Stimulated activated naive B cell treated with anti-CD40 and anti-IgM and Interleukin-4, amounts not matched to agents 10 μg/mL and 1 μg/mL and 100 μg/mL, for 72 hours (primary cell): ENCODE measurements at places on chromosomes 4 and X.

GRCh38 chr4:7945709-7946380, 6.2 kb upstream of the AFAP1 start:
- no peak for DNase-seq

DNA sequence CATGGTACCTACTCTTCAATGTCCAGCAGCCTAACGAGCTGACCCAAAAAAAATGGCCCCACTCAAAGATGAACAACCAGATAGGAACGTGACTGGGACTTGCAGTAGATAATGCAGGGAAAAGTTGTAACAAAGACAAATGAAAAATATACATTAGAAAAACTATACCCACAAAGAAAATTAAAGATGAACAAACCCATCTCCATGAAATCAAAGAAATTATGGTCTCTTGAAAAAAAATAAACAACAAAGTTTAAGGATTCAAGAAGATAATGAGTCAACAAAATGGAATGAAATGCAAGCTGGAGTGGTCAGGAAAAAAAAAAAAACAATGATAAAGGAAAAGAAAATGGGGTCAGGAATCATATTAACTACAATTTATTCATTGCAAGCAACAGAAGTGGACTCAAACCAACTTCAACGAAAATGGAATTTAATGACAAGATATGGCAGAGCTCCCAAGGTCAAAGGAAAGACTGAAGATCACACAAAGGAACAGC, 309.8 kb upstream of the GALNT7 start:
- DNase-seq = no peak

DNA sequence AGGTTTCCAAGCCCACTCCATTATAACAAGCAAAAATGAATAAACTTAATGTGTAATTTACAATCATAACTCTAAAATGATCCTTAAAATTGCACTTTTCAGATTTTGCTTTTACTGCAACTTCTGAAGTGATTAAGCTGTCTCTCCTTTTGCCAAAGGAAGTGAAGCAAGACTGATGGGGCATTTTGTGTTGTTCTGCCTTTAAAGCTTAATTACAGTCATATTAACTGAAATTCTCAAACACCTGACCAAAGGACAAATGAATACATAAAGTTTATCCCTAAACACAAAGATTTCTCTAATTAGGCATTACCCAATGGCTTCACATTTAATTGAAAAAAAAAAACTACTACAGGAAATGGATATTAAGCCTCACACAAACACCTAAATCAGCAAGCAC, 101.8 kb downstream of the ATP11C start:
- no peak for DNase-seq

DNA sequence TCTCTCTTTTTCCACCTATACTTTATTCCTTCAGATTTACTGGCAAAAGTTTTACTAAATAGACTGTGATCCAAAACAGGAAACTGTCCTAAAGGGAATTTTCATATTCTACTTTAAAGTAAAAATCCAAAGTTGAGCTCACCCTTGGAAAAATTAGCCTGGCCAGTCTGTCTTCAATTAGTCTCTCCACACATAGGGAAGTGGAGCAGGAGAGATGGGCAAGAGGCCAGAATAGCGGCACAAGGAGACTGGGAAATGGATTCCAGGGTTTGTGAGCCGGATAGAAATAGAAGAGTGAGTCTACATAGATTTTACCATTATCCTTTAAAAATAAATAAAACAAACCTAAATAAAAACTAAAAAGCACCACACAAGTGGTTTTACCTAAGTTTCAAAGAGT, 16.2 kb upstream of the FRMD7 start:
- no peak for DNase-seq

DNA sequence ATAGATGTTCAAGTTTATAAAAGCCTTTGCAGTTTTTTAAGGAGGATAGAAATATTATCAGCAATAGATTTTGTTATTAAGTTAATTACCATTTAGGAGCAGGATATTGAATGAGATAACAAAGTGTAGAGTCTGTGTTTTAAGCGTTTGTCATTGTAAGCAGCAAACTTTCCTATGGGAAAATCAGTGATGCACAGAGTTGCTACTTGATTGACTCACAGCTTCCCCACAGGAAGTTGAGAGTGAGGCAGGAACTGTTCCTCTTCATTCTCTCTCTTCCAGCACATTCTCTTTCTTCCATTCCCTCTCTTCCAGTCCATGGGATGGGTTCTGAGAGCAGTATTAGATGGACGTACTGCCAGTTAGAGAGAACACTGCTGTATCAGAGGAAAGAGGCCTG, 867.7 kb upstream of the AGA start:
- DNase-seq = no peak

DNA sequence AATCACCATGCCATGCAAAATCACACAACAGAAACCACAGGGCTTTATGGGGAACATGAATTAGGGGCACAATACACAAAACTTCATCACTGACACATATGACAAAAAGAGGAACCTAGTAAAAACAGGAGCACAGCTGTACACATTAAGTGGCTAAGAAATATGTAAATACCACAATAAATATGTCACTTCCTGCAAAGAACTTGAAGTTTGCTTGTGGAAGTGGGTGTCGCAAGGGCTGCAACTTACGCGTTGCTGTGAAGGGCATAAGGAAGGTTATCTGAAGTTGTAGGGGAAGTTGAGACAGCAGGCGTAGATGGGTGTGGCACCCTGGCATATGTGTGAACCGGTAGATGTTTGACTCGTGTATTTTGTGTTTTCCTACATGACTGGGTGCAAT, 42.4 kb downstream of the CLCN4 start:
- peak; percentile 52 for DNase-seq

DNA sequence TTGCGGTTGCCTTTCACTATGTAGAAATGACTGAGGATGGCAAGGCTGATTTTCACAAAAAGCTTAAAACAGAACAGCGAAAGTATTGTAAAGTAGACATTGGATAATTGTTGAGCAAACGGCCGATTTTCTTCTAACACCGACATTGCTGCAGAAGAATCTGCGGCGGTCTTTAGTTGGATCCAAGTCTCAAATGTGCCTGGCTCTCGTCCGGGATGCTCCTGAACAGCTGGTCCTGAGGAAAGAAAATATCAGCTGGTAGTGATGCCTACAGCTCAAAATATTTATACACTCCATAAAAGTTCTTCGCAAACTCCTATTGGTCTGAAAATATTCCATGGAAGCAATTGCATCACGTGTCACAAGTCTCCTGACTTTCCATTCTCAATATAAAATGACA, at the start of gene ASB5:
TSS of gene ASB5 (minus strand) at position 260 of the 400 bp plus-strand sequence. CDS start at position 146, 114 bp downstream.
- no peak for DNase-seq

- DNase-seq = no peak
Measured at GRCh38 chr4:98113012-98113411, 30.3 kb downstream of the STPG2 start.

DNA sequence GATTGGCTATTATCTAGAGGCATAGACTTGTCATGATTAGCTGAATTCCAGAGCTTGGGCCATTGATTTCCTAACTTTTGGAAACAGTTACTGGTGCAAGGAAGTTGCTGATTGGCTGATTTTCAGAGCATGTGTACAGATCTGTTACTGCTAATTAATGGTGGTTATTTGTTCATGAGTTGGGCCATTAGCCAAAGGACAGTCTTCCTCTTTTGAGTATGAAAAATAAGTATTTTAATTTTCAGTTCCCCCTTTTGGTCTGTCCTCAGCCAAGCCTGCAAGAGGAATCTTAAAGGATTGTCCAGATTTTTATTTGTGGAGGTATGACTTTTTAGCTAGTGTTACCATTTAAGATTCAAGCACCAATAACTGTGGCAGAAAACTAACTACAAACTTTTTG, 7.0 kb upstream of the DSPP start:
- DNase-seq = no peak

DNA sequence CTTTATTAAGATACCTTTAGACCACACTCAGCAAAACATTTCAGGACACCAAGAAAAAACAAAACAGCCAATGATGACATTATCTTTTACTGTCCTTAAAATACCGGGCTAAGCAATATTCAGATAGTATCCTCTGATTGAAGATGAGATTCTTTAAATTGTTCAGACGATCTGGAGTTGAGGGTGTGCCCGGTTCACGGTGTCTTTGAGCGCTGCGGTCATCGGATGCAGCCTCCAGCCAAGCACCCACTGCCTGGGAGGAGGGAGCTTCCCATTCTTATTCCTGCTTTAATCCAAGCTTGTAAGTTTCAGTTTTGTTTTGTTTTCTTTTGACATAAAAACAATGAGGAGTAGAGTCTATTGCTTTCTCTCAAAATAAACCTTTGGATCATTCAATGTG, 14.1 kb downstream of the FAM149A start:
- no peak for DNase-seq

- DNase-seq = no peak
Measured at GRCh38 chrX:75648803-75649588, 126.2 kb upstream of the ZDHHC15 start.

DNA sequence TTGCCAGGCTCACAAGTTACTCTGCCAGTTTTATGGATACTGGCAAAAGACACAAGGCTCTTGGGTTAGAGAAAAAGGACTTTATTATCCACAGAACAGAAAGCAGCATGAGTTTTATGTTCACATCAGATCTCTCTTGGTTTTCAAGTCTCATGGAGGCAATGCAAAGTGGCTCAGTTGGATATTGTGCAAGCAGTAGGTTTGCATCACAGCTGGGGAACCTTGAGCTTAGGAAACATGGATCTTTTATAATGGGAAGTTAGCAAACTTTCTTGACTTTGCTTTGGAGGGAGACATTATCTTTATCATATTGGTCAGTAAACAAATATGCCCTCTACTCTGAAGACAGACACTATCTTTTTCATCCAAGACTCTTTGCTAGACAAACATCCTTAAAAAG, 109.2 kb upstream of the GRPR start:
- DNase-seq = no peak

DNA sequence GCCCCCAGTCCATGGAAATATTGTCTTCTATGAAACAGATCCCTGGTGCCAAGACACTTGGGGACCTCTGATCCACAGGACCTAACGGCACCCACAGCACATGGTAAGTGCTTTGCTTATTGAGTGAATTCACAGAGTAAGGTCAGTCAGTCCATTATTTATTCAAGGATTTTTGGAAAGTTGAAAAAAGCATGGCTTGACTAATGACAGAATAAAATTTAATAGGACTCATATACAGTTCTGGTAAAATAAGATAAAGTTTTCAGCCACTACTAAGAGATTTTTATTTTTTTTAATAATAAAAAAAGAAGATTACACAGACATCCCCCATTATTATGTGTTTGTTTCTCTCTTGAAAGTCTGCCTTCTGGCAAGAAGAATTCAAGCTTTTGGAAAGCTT, 490.6 kb upstream of the HS3ST1 start:
- DNase-seq = no peak

DNA sequence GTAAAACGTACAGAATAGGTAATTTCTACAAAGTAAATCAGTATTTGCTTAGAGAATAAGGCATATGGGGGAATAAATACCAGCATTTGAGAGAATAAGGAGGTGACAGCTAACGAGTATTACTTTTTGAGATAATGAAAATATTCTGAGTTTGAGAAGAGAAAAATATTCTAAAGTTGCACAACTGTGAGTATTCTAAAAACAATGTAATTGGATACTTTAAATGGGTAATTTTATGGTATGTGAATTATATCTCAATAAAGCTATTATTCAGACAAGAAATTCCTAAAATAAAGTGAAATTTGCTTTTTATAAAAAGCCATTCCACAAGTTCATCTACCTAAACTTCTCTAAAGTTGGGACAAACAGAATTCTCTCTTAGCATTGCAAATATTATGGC, 62.6 kb downstream of the PDGFC start:
- DNase-seq = no peak

DNA sequence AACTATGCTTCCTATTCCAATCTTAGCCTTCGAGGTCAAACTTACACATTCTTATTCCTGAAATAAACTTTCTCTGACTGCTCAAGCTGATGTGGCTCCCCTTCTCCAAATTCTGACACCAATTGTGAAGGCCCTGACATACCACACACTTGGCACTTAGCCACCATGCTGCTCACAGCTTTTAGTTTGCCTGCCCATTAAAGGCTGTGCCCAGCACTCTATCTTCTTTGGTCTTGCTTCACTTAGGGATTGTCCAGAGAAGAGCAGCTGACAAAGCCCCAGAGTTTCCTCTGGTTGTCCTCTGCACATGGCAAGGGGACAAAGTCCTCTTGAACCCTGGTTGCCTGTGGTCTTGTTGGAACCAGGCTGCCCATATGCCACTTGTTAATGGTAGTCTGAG, 126.1 kb downstream of the ARHGEF9 start:
- DNase-seq = no peak

- no peak for DNase-seq
Measured at GRCh38 chr4:8643441-8643840, 50.9 kb downstream of the CPZ start.

DNA sequence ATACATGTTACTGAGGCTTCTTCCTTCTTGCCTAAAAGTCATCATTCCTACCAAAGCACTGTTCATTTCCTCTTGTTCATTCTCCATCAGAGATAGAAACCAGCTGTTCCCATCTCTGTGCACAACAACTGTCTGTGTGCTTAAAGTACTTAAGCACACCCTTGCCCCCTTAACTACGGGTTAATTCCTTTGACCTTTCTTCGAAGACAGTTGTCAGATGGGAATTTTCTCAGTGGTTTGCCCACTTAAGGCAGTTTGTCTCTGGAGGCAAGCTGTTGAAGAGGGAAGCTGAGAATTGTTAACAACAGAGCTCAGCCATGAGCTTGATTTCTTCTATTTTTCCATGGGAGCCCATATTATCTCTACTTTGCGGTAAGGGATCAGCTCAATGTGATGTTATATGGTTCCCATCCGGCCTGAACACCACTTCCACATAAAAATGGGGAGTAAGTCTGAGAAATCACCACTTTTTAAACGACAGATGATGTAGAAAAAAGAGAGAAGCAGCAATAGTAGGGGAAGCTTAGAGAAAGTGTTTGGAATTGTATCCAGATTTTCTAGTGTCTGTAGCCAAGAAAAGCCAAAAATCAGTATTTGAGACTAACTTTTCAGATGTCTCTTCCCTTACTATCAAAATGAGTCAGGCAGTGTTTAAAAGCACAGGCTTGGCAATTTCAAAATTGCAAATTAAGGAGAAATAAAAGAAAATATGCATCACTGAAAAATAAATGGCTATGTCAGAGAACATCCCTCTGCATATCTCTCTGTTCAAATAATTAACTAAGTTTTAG, 194.4 kb downstream of the SLIT2 start:
- DNase-seq = no peak

GRCh38 chrX:19761554-19762295, 125.7 kb downstream of the SH3KBP1 start:
- no peak for DNase-seq

GRCh38 chrX:111352424-111352823, 59.6 kb downstream of the DCX start:
- no peak for DNase-seq

DNA sequence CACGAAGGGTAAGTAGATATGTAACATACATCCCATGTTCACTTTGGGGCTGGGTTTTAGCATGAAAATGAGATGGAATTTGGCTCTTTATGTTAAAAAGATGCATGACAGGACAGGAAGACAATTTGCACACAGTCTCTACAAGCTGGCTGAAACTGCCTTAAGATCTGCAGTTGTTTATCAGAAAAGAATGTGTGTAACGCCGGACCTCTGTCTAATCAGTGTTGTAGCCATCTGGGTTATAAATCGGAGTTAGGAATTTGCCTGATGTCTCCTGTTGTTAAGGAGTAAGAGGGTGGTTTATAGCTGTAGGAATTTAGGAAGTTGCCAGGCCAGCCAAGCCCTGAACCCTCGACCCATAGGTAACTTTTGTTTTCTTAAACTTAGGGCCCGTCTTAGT, 562.9 kb upstream of the FAT1 start:
- no peak for DNase-seq

GRCh38 chr4:139756391-139757180, 91.0 kb downstream of the MGST2 start:
- DNase-seq = no peak

GRCh38 chr4:122450847-122451246, 5.7 kb downstream of the IL2 start:
- DNase-seq = no peak
